Mucosa of gallbladder (tissue), 1 donor: ENCODE measurements at places on chromosomes 2 and 18.
A peak's percentile ranks its signal among the peaks of the same experiment; 100 is the strongest.

- no peak for DNase-seq
Measured at GRCh38 chr2:209556354-209556961, 132.6 kb downstream of the MAP2 start.

GRCh38 chr2:211371465-211371864, 815.1 kb downstream of the CPS1 start:
- DNase-seq = no peak

- no peak for DNase-seq
Measured at GRCh38 chr2:71306762-71307161, 24.8 kb upstream of the ZNF638 start.

- DNase-seq = no peak
Measured at GRCh38 chr2:22929998-22930397, 455.0 kb upstream of the KLHL29 start.

DNA sequence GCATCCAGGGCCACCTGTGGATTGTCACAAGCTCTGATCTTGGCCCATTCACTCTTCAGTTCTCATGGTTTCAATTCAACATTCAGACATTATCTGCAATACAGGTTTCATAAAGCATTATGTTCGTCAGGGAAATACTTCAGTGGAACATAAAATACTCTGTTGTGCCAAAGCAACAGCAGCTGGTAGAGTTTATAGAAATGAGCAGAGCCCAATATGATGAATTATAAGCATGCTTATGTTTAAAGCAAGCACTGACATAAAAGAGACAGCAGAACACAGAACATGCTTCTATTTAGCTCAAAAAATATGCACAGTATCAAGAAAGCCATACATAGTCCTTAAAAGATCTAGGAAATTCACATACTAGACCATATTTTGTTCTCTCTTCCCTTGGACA, 71.3 kb downstream of the PDK1 start:
- no peak for DNase-seq

GRCh38 chr2:13522917-13523821, 806.4 kb downstream of the TRIB2 start:
- peak; percentile 79 for DNase-seq

DNA sequence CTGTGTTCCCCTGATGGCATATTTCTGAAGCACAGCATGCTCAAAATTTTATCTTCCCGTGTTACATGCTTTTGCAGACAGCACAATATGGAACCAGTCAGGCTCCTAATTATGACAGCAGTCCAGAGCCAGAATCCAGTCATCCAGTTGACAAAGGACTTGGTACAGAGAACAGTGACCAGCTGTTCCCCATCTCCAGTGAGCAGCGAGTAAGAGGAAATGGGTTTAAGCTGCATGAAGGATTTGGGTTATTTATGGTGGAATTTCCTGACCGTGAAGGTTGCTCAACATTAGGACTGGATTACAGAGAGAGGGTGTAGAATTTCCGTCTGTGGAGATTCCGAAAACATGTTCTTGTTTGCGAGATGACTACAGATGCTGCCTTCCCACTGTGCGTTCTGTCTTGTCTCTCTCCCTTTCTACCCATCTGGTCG, 24.4 kb downstream of the SGPP2 start:
- DNase-seq = peak; percentile 47

DNA sequence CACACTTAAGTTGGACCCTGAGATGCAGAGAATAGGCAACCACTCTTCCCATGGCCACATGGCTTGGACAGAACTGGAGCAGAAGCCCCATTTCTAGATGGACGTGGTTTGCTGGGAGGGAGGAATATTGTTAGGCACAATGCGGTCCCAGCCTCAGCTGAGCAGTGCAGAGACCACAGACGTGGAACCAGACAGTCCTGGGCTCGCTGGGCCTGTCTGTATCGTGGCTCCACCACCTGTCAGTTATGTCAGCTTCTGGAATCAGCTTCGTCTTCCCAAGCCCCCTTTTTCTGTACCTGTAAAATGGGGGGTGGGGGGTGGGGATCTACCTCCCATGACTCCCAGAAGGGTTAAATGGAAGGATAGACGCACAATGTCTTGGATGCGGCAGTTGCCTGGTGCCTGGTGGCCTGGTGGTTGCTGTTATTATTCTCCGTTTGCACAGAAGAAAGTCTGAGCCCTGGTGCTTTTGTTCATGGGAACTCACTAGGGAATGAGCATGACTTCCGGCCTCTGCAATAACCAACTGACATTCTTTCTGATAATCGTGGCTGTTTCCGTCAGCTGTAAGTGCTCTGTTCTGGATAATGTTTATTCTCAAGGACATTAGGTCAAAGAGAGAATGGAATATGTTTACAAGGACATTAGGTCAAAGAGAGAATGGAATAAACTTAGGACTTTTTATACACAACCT, 31.4 kb downstream of the COLEC11 start:
- DNase-seq = peak; percentile 48
